GF-D8 (cell line): ENCODE measurements at places on chromosomes 5 and 9.

DNA sequence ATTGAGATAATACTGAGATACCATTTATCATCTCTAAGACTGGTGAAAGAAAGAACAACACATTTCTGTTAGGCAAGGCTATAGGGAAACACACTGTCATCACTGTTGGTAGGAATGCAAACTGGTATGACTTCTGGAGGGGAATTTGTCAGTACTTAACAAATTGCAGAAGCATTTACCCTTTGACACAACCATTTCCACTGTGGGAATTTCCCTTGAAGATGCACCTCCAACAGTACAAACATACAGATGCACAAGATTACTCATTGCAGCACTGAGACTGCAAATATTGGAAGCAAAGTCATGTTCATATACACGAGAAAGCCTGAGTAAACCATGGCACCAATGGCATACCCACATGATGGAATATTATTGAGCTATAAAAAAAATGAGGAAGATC, 17.6 kb downstream of the GM2A start:
- no peak for DNase-seq

DNA sequence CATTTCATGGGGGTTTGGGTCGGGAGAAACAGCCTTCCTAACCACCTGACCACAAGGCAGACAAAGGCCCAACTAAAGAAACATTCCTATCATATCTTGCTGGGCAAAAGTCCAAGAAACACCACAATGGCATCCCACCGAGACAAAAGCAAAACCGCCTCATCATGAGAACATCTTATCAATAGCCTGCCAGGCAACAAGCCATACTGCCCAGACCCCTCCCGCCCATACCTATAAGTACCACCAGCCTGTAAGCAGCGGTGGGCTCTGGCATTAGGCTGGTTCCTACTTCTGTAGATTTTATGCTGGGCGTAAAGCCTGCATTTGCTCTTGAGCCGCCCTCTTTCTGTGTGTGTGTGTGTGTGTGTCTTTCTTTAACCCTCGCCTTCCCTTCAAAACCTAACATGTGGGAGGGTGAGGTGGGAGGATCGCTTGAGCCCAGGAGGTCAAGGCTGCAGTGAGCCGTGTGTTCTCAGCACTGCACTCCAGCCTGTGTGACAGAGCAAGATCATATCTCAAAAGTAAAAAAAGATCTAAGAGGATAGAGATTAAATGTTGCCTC, 56.9 kb downstream of the PDE6A start:
- no peak for DNase-seq

DNA sequence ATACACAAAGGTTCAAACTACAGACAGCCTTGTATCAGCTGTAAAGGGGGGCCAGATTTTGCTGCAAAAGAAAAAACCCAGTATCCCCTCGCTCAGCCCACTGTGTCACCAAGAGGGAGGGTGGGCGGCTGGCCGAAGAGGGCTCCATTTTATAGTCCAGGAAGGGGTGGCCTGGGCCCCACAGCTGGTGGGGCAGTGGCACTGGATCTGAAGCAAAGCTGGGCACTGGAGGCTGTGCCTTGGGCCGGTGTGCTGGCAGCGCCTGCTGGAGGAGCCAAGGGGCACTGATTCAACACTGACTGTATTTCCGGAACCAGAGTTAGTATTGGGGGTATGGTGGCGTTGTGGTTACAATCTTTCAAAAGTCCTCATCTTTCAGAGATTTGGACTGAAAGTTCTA, 9.1 kb downstream of the BRD3 start:
- no peak for DNase-seq

DNA sequence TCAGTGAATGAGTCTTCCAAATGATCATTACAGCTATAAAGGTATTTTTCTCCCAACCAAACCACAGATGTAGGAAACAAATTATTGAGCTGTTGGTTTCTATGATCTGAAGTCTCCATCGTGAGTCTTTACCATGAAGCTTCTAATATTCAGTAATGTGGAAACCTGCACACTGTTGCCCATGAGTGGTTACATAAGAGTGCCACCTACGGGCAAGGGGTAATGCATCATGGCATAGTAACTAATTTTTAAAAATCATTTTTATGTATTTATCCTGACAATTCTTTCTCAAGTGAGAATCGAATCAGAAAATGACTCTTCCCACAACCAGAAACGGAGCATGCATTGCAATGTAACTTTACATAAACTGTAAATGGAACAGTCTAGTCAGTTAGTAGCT, 282.5 kb upstream of the SMARCA2 start:
- DNase-seq, result no peak

- no peak for DNase-seq
These were observed 116.7 kb downstream of the DOCK2 start for GRCh38 chr5:169753795-169754194.

DNA sequence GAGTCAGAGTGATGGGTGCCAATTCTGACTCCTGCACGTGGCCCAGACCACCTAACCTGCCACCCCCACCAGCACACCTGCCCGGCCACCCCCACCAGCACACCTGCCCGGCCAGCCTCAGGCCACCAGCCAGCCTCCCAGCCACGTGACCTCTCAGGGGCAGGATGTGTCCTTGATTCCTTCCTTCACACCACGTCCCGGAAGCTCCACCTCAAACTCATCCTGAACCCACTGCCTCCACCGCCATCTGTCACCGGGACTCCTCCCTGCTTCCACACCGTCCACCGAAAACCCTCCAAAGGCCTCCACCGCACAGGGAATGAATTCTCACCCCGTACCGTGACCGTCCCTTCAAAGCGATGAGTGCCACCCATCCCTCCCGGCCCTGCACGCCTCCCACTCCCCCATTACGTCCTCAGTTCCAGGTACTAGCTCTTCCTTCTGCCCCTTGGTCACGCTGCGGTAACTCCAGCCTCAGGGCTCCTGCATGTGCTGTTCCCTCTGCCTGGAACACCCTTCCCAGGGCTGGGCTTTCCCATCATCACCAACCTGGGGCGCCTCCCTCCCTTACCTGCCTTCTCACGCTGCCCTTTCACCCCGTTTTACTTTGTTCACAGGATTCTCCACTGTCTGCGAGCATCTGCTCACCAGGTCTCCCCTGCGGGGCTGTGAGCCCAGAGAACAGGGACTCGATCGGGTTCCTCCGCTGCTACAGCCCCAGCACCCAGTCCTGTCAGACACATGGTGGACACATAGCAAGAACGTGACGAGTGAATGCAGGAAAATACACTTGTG, 82.9 kb downstream of the ADAMTS2 start:
- no peak for DNase-seq

DNA sequence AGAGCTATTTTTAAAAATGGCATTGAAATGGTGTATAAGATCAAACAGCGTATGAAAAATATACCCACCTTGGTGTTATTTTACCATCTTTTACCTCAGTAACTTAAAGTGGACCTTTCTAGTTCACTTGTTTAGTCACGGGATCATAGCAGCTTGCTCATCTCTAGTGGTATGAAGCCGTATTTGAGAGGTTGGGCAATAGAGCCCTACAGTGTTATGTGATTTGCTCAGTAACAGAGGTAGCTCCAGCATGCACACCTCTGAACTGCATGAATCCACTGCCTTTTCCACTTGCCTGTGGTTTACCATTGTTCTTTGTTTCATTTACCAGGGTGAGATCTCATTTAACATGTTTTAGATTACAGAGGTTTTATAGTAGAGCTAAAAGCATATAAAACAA, 134.4 kb downstream of the ATG10 start:
- no peak for DNase-seq

DNA sequence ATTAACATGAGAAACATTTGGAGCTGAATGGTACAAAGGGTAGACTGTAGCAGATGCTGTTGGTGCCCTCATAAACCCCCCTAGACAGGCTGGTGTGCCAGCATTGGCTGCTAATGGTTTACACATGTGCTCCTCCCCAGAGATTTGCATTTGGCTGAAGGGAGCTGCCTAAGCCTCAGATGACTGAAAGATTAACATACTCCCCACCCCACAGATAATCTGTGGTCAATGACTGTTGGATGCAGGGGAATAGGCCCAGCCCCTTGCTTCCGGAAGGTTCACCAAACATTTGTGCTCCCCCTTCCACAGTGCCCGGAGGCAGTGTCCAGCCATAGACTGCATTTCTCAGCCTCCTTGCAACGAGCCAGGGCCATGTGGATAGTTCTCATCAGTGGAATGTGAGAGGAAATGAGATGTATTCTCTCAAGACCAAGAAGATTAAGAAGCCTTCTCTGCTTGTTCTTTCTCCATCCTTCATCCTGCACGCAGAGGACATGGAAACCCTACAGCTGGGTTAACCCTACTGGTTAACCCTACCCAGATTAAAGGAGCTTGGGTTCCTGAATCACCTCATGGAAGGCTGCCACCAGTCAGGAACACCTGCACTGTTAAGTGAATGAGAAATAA, 79.6 kb downstream of the PHAX start:
- peak; percentile 46 for DNase-seq

- no peak for DNase-seq
These were observed 78.5 kb downstream of the OLFM1 start for GRCh38 chr9:135165756-135166519.

DNA sequence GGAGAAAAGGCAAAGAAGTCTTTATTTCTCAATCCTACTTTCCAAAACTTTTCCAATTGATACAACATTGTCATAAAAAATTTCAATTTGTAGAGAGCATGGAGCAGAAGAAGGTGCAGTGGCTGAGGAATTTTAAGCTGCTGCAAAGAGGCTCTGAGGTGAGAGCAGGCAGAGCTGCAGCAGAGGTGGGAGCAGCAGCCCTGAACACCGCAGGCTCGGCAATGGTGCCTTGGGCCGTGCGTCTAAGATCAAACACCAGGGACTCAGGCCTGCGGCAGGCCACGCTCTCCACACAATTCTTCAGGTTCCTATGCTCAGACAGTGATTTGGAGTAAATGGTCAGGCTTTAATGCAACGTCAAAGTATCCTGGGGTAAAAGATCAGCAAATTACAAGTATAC, 46.3 kb downstream of the SIL1 start:
- DNase-seq, result no peak
